Bronchial smooth muscle cell (primary cell): ENCODE measurements at places on chromosomes 7 and 10. TPM values are rescaled to one million over a fixed set of nuclear protein-coding genes. Genes with fewer than 3 reads are reported as not detected.

Gene IL6
- total RNA-seq: 0.94 and 3.3 TPM in 2 replicates

Gene TMEM196
- total RNA-seq: not detected in 2 replicates

Gene PRR15
- total RNA-seq: 0.16 TPM in 1 of 2 replicates, not detected in the other

Gene SLC29A4
- total RNA-seq: 1.7 and 6.1 TPM in 2 replicates

Gene HOXA9
- total RNA-seq: not detected in 2 replicates

Gene TMEM254
- 6.9 and 9.9 TPM in 2 replicates for total RNA-seq

Gene PDE6C
- total RNA-seq: not detected in 2 replicates

Gene LEP
- not detected in 2 replicates for total RNA-seq

Gene AOC1
- total RNA-seq: not detected in 2 replicates

Gene SYPL1
- 24.6 and 35.8 TPM in 2 replicates for total RNA-seq

Gene ANXA8L1
- 0.16 and 0.17 TPM in 2 replicates for total RNA-seq

Gene SDK1
- 1.4 and 7.8 TPM in 2 replicates for total RNA-seq

Gene DGKI
- 1.9 and 2.5 TPM in 2 replicates for total RNA-seq

Gene GRID1
- total RNA-seq: not detected in 2 replicates

Gene TMEM178B
- under 0.01 TPM in 2 replicates for total RNA-seq

Gene SSBP1
- 158 and 165 TPM in 2 replicates for total RNA-seq

Gene MAGI2
- 8.8 and 12.8 TPM in 2 replicates for total RNA-seq

Gene CRTAC1
- total RNA-seq: under 0.01 TPM in 1 of 2 replicates, not detected in the other

Gene BEND7
- total RNA-seq: 0.63 and 0.69 TPM in 2 replicates

Gene PLAU
- 16.7 and 63.4 TPM in 2 replicates for total RNA-seq

Gene SLC35G1
- 3.2 and 4.9 TPM in 2 replicates for total RNA-seq

Gene ANKRD16
- total RNA-seq: 7.4 and 9.0 TPM in 2 replicates

Gene DEPP1
- 24.1 and 100 TPM in 2 replicates for total RNA-seq

Gene TRIM73
- total RNA-seq: 0.94 and 1.1 TPM in 2 replicates

Gene WASHC2A
- total RNA-seq: 67.8 and 84.4 TPM in 2 replicates

Gene ZNF804B
- not detected in 2 replicates for total RNA-seq

Gene NEUROG3
- not detected in 2 replicates for total RNA-seq

Gene AGBL3
- total RNA-seq: 0.32 and 0.52 TPM in 2 replicates

Gene CCL24
- total RNA-seq: not detected in 2 replicates

Gene PDK4
- 0.47 and 0.94 TPM in 2 replicates for total RNA-seq

Gene PAPOLB
- total RNA-seq: under 0.01 TPM in 2 replicates

Gene SH2B2
- 0.94 and 0.95 TPM in 2 replicates for total RNA-seq

Gene MCM10
- 0.34 and 1.3 TPM in 2 replicates for total RNA-seq

Gene IFIT1B
- total RNA-seq: under 0.01 TPM in 1 of 2 replicates, not detected in the other

Gene NEUROD6
- not detected in 2 replicates for total RNA-seq

Gene PNLIPRP2
- not detected in 2 replicates for total RNA-seq

Gene SVIL
- total RNA-seq: 122 and 178 TPM in 2 replicates

Gene ZNF479
- total RNA-seq: not detected in 2 replicates

Gene KLHDC10
- total RNA-seq: 22.5 and 31.3 TPM in 2 replicates

Gene GRID2IP
- total RNA-seq: under 0.01 TPM in 1 of 2 replicates, not detected in the other

Gene SLC13A1
- not detected in 2 replicates for total RNA-seq

Gene PCGF6
- total RNA-seq: 9.3 and 9.9 TPM in 2 replicates

Gene FBXL13
- total RNA-seq: 2.1 and 2.5 TPM in 2 replicates

Gene BLNK
- 0.09 and 0.16 TPM in 2 replicates for total RNA-seq

Gene AKAP9
- 26.0 and 37.7 TPM in 2 replicates for total RNA-seq

Gene AGMO
- under 0.01 TPM in 2 replicates for total RNA-seq

Gene ERCC6
- 11.1 and 13.4 TPM in 2 replicates for total RNA-seq

Gene PEX1
- 11.9 and 14.7 TPM in 2 replicates for total RNA-seq

Gene CLDN3
- under 0.01 TPM in 1 of 2 replicates, not detected in the other for total RNA-seq

Gene TFEC
- under 0.01 and 0.16 TPM in 2 replicates for total RNA-seq

Gene CPEB3
- total RNA-seq: 0.32 and 0.43 TPM in 2 replicates
